ENCODE measurements at places on chromosomes 2 and 18.

DNA sequence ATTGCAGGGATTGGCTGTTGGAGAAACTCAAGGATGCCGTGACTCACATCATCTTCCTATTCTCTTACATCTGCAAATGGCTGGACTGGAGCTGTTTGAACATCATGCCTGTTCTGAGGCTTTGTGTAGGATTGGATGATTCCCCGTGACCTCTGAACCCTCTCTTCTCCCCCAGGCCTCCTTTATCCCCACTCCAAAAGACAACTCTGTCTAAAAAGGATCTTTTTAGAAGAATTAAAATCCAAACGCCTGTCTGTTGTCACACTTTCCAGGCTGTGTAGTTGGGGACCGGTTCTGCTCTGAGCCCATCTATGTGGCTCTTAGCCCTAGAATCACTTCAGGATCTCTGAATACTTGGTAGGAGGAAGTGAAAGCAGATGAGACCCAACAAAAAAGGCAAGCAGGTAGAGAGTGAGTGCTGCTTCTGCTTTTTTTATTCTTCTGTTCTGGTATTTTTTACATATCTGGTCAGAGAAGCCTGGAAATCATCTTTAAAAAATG, 565 bp downstream of the SP140 start:
- ATAC-seq: peak; percentile 92

- ATAC-seq: no peak
These were observed 84.0 kb downstream of the PTGR3 start for GRCh38 chr18:75124991-75125381.

DNA sequence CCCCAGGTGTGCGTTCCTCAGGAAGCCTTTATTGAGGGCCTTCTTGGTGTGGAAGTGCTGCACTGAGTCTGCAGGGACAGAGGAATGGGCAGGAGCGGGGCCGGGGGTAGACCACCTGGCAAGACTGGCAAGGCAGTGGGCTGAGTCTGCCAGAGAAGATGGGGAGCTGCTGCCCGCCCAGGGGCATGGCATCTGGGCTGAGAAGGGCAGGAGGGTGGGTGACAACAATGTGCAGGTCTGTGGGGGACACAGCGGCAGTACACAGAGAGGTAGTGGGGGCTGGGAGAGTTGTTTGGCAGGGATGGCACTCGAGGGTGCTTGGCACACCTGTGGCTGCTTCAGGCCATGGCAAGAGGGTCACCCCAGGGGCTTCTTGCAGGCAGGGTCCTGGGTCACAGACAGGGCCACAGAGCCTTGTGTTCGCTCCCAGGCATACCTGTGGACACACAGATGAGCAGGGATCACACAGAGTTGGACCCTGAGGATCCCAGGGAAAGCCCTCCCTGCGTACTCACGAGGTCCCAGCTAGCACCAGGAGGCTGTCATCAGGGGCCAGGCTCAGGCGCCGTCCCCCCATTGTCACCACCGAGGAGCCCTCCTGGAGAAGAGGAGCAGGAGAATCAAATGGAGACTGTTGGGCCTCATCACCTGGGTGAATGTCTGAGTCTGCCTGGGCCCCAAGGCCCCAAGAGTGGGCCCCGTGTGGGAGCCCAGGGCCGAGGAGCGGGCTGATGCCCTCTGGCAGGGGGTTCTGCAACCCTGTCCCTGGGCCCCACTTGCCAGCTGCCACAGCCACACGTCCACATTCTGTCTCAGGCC, 3.4 kb upstream of the OXER1 start:
- no peak for ATAC-seq

GRCh38 chr2:179837408-179837807, 24.0 kb downstream of the ZNF385B start:
- no peak for ATAC-seq

DNA sequence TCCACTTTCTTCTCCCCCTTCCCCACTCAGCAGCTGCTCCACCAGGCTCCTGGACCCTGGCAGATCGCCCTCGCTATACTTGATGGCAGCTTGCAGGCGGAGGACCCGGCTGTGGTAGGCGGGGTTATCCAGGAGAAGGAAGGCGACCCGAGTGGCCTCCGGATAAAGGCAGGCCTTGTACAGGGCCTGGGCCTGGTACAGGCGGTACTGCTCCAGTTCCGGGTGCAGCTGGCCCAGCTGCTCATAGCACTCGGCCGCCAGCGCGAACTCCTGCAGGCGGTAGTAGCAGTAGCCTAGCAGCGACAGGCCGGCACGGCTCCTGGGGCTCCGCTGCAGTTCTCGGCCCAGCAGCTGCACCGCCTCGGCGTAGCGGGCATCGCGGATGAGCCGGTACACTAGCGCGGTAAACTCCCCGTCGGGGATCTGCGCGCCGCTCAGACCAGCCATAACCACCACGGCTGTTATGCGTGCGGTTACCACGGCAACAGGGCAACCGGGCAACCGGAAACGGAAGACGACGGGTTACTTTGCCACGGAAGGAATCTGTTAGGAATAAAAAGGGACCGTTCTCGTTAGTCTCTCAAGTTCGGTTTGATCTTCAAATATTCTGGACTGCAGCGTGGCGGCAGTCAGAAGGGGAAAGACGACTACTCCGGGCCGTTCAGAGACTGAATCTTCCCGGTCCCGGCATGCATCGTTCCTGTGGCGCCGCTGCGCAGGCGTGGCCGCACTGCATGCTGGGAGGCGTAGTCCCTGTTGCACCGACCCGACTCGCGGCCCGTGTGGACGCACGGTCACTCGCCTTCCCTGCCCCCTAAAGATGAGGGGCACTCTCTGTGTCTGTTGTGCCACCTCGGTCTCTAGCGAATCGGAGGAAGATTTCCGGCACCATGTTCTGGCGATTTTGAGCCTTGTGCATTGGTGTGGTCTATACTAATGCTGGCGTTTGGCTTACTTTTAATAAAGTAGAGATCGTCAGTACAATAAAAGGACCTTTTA, 226.0 kb downstream of the AGPS start:
- peak; percentile 96 for ATAC-seq

DNA sequence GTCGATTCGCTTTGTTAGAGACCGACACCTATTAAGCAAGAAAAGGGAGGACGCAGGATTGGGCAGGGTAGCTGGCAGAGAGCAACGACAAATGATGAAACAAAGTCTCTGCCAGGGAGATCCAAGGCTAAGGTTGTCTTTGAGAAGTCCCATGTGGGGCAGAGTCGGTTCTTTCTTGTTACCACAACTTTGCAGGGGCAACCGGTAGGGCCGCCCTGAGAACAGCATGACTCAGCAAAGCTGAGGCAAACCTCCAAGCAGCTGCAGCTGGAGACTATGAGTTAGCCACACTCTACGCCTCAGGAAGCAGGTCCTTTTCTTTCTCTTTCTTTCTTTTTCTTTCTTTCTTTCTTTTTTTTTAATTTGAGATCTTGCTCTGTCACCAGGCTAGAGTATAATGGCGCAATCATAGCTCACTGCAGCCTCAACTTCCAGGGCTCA, 452.3 kb upstream of the ID2 start:
- peak; percentile 67 for ATAC-seq

DNA sequence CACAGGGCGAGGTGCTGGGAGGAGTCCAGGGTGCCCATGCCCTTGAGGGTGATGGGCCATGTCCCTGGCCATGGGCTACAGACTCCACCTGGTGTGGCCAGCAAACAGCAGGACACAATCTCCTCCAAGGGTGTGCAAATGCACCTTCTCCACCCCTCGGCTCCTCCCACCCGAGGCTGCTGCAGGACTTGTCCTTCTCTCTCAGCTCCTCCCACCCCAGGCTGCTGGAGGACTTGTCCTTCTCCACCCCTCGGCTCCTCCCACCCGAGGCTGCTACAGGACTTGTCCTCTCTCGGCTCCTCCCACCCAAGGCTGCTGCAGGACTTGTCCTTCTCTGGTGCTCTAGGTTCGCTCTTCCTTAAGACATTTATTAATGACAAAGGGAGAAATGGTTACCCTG, 57.3 kb upstream of the SNTG2 start:
- no peak for ATAC-seq

- peak; percentile 0 for ATAC-seq
These were observed 731 bp downstream of the RAB10 start for GRCh38 chr2:26034637-26034992.

- no peak for ATAC-seq
These were observed 12.5 kb upstream of the NAB1 start for GRCh38 chr2:190636361-190636760.

GRCh38 chr2:96156926-96157648, 11.8 kb upstream of the DUSP2 start:
- peak; percentile 81 for ATAC-seq

DNA sequence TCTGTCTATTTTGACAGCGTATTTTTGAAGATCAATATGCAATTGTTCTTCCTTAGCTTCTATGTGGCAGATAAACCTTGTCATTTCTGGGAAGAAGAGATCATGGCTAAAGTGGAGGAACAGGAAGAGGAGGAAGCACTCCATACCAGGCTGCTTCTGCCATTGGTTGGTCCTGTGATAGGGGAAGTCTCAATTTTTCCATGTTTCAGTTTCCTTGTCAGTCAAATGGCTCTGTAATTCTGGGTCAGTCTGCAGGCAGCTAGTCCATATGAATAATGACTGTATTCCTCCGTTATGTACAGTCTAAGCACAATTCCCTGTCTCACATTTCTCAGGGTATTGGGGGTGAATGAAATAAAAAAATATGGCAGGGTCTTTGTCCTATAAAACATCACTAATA, 277.6 kb upstream of the CXCR4 start:
- ATAC-seq: no peak

GRCh38 chr2:222319586-222320435, 21.0 kb upstream of the PAX3 start:
- peak; percentile 69 for ATAC-seq

DNA sequence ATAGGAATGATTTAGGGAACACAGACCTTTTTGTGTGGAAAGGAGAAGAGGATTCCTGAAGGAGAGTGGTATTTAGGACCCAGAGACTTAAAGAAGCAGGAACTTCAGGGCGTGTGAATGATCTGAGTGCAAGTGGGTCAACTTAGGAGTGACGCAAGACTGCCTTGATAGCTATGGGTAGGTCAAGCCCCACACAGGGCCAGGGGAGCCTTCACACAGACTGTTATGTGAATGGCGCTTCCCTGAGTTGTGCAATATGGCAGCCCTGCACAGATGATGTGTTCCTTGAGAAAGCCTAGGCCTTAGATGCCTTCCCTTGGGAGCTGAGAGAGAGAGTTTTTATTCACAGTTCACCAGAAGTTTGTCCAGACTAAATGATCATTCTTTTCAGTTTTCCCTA, 47.1 kb upstream of the IGFBP5 start:
- no peak for ATAC-seq

- no peak for ATAC-seq
These were observed 12.1 kb upstream of the NOSTRIN start for GRCh38 chr2:168790226-168790902.

DNA sequence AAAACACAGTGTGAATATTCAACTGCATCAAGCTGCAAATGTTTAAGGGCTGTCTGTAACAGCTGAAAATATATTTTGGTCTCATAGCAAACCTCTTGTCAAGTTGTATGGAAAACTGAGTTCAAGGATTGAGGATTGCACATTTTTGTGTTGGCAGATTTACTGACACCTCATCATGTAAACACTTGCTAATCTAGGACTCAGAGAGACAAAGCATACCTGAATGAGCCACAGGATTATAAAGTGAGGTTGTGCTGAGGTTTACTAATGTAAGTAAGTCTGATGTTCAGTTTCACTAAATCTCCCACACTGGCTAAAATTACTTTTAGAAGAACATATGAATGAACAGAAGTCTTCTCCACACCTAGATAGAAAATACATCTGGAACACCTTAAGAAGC, 1993.1 kb upstream of the CELF4 start:
- no peak for ATAC-seq

GRCh38 chr2:235070063-235070706, 118.4 kb downstream of the SH3BP4 start:
- no peak for ATAC-seq

- ATAC-seq: no peak
These were observed 25.6 kb upstream of the PMAIP1 start for GRCh38 chr18:59874166-59874565.

DNA sequence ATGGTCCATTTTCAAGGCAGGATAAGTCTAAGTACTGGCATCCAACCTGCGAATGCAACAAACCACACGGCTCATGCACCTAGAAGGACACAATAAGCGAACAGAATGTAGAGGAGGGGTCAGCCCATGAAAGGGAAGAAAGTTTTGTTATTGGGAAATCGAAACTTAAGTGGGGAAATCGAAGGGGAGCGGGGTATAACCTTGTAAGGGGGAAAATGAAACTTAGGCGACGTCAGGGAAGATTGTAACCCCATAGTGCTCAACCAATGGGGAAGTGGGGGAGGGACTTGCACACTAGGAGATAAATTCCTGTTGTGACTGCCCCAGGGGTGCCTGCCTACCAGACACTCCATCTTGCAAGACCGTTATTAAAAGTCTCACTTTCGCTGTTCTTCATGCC, 15.6 kb upstream of the OTOF start:
- ATAC-seq: no peak

GRCh38 chr2:69608109-69608508, 35.4 kb downstream of the AAK1 start:
- ATAC-seq: no peak

- no peak for ATAC-seq
These were observed 303.0 kb downstream of the NDUFA10 start for GRCh38 chr2:239721991-239722759.

DNA sequence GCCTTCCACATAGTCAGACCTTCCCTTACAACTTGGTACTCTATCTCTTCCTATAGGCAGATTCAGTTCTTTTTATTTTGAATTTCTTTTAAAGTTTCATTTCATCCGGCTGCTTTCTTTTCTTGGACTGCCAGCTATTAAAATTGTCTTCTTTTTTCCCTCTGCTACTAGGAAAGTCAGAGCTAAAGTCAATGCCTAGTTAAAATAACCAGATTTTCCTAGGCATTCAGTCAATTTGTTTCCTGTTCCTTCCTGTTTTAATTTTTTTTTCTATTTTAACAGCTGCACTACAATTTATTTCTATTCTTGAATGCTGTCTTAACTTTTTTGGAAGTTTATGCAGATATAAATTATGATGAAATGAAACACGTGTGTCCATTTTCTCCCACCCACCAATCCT, 84.8 kb downstream of the EVA1A start:
- ATAC-seq: no peak

DNA sequence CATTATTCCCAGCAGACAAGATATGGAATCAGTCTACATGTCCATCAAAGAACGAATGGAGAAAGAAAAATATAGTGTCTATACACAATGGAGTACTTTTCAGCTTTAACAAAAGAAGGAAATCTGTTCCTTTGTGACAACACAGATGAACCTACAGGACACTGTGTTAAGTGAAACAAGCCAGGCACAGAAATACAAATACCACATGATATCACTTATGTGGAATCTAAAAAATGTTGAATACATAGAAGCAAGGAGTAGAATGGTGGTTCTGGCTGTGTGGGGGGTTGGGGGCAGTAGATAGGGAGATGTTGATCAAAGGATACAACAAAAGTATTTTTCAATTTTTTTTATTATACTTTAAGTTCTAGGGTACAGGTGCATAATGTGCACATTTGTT, 347.7 kb upstream of the MAP2 start:
- ATAC-seq: no peak

GRCh38 chr2:172710584-172711047, 25.0 kb upstream of the RAPGEF4 start:
- ATAC-seq: no peak

Measured in stimulated activated memory B cell treated with anti-CD40 and anti-IgM and Interleukin-4, amounts not matched to agents 10 μg/mL and 1 μg/mL and 100 μg/mL, for 72 hours (primary cell).